NCI-H2171 treated with DMSO at 0.1 percent for 48 hours (cell line): ENCODE measurements at places on chromosomes 13 and 19.

DNA sequence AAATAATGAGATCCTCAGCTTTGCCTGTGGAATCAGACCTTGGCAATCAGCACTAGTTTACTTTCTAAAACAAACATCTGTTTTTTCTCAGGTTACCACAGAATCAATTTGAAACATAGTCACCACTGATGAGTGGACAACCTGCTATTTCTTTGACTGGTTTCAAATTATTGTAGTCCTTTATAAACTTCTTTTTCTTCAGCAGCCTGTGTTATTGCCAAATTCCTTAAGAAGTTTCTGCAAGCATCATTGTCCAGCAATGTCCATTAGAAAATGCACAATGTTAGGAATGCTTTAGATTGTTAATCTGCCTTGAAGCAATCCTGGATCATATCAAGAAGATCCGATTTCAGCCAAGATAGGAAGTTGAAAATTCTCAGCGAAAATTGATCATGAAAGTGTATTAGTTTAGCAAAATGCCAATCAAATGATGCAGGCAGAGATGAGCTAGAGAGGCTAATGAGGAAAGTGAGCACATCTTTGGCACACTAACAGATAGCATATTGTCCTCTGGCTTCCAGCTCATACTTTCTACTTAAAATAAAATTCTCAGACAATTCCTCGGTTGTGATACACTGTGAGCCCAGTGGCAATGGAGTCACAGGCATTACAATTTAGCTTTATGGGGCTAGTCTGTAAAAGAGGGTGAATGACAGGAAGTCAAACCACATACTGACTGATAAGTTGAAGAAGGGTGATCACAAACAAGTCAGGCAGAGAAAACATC, 270.6 kb downstream of the SLITRK6 start:
- no peak for DNase-seq

DNA sequence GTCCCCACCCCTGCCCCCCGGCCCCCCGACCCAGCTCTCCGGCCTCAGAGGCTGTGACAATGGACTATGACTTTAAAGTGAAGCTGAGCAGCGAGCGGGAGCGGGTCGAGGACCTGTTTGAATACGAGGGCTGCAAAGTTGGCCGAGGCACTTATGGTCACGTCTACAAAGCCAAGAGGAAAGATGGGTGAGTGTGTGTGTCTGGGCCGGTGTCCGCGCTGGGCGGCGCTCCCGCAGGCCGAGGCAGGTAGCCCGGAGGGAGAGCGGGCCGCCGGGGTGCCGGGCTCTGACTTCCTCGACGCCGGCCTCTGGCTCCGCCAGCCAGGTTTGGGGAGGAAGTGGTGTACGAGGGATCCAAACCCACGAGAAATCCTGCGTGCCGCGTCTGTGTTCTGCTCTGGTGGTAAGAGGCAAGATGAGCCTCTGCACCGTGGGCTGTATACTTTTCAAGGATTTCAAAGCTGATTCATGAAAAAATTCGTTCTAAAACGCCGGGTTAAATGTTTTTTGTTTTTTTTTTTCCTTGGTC, 718 bp downstream of the CDK8 start:
- peak; percentile 6 for DNase-seq

DNA sequence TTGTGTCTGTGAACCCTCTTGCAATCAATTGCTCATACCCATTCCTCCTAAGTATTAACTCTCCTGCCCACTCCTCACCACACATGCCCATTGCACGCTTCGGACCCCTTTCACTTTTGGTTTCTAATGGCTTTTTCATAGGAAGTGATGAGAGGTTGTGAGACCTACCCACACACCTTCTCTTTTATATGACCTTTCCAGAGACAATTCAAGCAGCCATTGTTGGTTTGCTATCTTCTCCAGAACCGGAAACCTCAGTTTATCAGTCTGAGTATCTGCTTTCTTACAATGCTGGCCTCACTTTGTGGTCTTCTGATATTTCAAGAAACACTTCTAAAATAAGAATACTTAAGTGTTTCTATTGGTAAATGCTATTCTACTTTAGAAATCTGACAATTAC, 1550.8 kb upstream of the SLC10A2 start:
- no peak for DNase-seq

DNA sequence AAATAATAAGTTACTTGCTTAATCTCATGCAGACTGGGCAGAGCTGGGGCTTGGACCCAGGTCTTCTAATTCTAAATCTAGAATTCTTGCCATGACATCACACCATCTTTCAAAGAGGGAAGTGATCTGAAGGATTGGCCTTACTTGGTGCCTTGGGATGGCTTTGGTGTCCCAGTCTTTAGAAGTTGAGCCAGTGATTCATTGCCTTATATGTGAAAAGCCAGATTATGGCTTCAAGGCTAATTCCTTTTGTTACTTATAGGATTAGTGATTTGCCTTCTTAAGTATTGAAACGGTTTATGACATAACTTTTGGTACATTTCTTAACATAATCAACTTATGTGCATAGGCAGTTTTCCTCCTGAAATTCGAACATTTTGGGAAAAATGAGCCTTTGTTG, 14.9 kb downstream of the COG3 start:
- no peak for DNase-seq

DNA sequence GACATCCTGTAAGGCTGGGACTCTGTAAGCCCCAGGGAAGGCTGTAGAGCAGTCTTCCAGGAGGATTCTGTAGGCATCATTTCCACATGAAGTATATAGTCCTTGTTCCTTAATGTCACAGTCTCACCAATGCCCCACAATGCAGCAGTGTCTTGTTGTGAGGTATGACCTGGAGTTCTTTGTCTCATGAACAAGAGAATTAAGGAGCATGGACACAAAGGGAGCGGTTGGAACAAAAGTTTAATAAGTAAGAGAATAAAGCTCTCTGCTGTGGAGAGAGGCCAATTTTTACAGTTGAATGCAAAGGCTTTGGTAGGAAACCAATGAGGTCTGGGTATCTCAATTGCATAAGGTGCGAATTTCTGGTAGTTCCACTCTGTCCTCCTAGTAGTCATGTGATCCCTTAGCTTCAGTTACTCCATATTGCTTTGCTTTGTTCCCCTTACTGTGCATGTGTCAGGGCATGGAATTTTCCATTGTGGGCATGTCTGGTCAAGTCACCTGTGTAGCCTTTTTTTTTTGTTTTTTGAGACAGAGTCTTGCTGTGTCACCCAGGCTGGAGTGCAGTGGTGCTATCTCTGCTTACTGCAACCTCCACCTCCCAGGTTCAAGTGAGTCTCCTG, 124.3 kb upstream of the TMTC4 start:
- peak; percentile 29 for DNase-seq

DNA sequence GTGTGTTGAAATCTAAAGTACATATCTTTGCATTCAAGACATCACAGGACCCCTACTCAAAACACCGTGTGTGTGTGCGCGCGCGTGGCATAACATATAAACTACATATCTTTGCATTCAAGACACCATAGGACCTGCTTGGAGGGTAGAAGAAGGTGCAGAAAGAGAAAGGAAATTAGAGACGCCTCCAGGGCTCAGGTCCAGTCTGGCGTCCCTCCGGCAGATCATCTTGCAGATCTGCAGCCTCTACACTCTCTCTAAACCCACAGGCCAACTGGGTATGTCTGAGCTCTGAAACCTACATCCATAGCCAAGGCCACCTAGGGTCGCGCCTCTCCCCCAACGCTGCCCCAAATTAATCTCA, 659 bp upstream of the PAFAH1B3 start:
- no peak for DNase-seq

DNA sequence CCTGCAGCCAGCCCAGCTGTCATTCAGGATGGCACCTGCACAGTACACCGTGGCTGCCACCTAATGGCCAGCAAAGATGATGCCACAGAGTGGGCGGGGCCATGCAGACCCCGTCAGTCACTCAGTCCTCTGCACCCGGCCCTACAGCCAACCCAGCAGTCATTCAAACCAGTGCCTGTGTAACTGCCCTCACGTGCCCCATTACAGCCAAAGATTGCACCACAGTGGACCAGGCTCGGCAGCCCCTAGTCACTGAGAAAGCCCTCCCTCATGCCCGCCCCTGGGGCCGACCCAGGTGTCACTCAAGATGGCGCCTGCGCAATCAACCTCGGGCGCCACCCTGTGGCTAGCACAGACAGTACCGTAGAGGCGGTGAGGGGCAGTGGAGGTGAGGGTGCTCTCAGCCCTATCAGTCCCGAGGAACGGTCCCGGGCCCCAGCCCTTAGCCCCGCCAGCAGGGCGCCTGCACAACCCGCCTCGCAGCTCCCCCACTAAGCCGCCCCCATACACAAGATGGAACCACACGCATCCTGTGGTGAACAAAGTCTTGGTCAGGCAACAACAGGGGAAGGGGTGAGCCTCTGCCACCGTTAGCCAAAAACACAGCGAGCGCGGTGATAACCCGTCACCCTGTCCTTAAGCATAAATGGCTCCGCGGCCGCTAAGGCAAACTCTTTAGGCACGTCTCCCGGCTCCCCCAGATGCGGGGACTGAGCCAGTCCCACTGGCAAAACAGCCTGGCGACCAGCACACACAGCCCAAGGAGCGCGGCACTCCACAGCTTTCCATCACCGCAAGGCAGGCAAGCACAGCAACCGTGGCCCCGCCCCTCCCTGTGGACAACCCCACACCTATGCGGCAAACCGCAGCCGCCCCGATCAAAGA, 2.3 kb downstream of the PEG3 start:
- no peak for DNase-seq

GRCh38 chr19:42198676-42199439, 18.6 kb downstream of the DEDD2 start:
- no peak for DNase-seq

DNA sequence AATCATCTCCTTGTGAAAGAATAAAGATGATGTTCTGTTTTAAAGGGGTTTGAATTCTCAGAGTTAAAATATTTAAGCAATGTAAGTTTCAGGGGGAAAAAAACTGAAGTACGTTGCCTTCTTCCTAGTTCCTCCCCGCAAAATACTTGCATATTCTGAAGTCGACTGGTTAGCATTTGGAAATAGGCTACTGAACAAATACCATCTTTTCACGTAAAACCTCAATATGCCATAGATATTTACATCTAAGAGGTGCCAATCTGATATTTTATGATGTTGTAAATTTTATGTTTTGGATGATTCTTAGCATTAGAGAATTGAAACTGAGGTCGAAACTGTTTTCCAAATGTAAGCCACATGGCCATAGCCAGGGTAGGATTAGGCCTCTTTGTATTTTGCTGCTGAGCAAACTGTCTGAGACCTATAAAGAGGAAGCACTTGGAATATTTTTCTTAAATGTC, 138.3 kb downstream of the FLT1 start:
- DNase-seq = no peak

DNA sequence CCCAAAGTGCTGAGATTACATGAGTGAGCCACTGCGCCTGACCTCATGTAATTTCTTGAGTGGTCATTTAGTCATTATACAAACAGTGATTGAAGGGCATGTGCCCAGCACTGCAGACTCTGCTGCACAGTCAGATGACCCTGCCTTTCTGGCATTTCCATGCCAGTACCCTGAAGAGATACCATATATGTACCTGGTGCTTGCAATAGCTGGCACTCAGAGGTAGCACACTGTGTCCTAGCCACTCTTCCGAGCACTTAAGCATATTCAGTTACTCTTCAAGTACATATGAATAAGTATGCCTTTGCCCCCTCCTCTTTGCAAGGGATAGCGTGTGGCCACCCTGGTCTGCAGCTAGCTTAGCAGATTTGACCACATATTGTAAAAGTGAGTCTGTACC, 15.5 kb downstream of the STX10 start:
- no peak for DNase-seq

DNA sequence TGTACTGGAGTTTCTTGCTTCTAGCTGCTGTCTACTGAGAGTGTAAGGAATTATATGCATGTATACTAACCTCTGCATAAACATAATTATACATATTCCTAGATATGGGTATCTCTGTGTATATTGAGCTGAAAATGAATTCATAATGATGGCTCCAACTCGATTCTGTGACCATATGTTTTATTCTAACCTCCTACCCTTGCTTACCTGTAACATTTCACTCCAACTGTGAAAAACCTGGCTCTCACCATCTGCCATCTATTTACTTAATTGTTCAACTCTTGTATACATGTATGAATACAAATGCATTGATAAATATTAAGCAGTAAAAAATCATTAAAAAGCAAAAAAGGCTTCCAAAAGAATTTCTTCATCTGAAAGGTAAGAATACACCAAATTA, 1729.5 kb upstream of the SPRY2 start:
- peak; percentile 91 for DNase-seq

GRCh38 chr13:76466043-76466442, 420.2 kb downstream of the KCTD12 start:
- no peak for DNase-seq

GRCh38 chr19:32350471-32350865, 5.1 kb downstream of the ZNF507 start:
- no peak for DNase-seq

DNA sequence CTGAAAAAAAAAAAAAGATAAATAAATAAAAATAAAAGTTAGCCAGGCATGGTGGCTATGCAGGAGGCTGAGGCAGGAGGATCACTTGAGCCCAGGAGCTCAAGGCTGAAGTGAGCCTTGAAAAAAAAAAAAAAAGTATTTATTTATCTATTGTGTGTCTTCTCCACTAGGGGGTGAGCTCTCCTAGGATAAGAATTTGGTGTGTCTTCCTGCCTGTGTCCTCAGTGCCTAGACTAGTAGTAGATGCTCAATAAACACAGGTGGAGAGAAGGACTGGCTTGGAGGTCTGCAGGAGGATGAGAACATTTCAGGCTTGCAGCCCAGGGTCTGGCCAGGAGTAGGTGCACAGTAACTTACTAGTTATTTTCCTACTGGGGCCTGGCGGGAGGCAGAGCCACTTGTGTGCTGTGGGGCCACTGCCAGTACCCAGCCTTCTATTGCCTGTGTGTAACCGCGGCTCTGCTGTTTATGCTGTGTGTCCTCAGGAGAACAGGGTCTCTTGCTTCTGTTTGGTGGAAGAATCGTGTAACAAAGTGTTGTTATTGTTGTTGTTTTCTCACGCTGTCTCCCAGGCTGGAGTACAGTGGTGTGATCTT, 5.4 kb downstream of the LMTK3 start:
- DNase-seq = peak; percentile 71

- no peak for DNase-seq
Observed at GRCh38 chr19:29294343-29294811, 81.4 kb upstream of the UQCRFS1 start.

DNA sequence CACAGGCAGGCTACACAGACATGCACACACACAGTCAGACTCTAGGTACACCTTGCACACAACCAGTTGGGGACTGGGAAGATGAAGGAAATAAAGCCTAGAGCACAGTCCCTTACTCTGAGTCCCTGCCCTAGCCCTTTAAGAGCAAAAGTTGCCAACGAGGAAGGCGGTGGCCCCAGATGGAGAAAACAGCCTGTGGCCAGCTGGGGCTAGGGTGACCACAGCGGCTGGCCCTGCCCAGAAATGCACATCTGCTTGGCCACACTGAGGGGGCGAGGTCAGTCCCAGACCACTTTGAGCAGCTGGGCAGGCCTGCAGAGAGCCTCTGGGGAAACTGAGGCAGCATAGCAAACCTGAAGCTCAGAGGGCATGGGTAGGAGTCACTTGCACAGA, 52.3 kb downstream of the PTPRS start:
- DNase-seq = no peak

DNA sequence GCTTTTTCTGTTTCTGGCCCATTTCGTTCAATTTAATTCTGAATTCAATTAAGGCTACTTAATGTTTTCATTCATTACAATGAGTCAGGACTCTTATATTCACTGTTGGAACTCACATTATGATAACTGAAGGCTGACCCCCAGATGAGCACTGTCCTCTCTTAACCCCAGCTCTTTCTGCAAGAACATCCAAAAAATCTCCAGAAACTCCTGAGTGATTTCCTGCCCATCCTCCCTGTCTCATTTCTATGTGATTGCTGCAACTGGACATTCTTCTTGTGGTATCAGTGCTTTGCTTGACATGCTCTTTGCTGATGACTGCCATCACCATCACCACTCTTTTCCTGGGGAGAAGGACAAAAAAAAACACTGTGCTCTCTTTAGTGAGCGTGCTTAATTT, 240.3 kb downstream of the SPRY2 start:
- DNase-seq = no peak
